ENCODE measurements at places on chromosomes 13 and 19.

GRCh38 chr13:26075498-26075897 lies 23.7 kb upstream of the SHISA2 start:
- DNase-seq: no peak

DNA sequence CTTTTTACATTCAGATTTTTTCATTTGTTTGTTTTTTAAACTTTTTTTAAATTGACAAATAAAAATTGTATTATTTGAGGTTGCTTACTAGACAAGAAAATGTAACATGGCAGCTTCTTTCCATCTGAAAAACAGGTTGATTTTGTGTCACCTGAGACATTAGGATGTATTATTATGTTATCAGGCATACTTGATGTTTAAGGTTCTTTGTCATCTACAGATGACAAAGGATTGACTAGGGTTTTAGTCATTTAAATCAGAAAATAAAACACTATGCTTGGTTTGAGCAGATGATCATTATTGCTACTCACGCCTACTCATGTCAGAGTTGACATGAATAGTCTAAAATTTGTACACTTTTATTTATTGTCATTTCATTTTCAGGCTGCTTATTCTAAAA lies 1494.5 kb downstream of the SLITRK5 start:
- no peak for DNase-seq

DNA sequence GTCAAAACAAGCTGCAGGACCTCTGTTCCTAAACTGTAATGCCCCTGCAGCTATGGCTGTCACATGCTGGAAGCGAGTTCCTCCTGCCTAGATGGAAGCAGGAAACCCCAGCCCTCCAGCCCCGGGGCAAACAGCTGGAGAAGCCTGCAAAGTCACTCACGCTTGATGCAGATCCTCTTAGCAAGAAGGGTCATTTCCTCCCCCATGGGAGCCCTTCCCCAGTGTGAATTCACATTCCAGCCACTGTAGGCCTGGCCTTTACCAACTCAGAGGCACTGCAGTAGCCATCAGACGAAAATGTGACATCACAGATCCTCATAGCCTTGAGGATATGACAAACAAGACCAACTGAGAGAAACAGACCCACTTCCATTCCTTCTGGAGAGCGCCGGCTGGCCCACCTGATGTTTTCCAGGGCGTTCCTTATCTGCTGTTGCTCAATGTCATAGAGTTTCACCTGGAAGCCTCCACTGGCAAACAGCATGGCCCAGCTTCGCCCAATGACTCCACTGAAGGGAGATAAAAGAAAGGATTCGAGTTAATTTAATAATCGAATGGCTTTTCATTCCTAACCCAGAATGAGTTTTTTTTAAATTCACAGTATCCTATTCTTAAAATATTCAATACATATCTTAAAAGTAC lies 13.5 kb downstream of the CRYL1 start:
- no peak for DNase-seq

DNA sequence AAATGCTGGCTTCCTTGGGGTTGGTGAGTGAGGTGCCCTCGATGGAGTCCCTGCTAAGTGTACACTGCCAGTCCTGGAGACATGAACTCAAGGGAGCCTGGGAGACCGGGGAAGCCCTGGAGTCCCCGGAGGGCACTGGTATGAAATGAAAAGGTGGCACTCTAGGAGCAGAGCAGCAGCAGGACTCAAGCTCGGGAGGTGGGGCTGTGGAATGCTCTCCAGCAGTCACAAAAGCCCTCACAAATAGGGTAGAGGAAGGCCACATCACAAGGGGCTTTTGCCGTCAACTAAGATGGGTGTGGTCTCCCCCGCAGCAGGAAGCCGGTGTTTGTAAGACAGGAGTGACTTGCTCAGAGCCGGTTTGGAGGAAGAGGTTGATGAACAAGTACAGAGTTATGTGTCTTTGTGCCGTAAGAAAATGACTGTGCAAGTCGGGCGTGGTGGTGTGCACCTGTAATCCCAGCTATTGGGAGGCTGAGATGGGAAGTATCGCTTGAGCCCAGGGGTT lies 19.3 kb downstream of the CCNE1 start:
- DNase-seq: no peak

DNA sequence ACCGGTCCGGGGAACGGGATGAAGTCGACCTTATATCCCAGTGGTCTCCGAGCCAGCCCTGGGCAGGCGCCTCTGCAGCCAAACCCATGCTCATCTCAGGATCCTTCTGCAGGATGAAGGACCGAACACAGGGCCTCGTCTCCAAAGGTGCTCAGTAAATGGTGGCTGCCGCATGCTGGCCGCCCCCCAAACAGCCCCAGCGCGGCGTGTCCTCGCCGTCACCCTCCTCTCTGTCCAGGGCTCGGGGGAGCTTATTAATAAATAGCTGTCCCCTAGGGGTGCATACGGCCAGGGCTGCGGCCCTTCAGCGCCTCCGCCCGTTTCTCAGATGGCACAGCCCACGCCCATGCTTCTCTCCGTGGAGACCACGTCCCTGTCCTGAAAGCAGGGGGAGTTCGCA lies 32.6 kb upstream of the SPACA7 start:
- DNase-seq: no peak

GRCh38 chr19:12767150-12767549 lies 8.2 kb downstream of the HOOK2 start:
- DNase-seq: no peak

- no peak for DNase-seq
These were observed 95.9 kb upstream of the RAP2A start for GRCh38 chr13:97337985-97338499.

DNA sequence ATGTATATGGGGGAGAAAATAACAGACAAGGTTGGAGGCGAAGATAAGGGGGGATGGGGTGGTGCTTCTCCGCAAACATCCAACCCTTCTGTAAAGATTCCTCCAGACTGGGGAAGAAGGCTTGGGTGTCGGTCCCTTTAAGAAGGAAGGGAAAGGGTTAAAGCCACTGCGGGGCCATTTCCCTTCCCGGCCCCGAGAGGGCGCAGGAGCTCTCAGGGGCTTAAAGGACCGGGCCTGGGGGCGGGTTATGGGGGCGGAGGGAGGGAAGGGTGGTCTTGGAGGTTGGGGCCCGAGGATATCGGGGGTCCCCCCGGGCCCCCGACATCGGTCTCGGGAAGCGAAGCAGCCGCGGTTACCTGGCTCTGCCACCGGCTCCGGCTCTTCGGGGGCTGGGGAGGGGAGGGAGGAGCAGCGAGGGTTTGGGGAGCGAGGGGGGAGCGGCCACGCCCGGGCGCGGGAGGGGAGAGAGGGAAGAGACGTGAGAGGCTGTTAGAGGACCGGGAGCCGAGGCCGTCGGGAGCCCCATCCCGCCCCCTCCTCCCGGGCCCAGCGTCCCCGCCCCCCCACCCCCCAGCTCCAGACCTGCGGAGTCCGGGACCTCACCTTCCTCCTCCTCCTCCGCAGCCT lies 2.8 kb downstream of the TNNT1 start:
- no peak for DNase-seq

GRCh38 chr13:45775401-45775963 lies 73.4 kb downstream of the CBY2 start:
- DNase-seq: no peak

DNA sequence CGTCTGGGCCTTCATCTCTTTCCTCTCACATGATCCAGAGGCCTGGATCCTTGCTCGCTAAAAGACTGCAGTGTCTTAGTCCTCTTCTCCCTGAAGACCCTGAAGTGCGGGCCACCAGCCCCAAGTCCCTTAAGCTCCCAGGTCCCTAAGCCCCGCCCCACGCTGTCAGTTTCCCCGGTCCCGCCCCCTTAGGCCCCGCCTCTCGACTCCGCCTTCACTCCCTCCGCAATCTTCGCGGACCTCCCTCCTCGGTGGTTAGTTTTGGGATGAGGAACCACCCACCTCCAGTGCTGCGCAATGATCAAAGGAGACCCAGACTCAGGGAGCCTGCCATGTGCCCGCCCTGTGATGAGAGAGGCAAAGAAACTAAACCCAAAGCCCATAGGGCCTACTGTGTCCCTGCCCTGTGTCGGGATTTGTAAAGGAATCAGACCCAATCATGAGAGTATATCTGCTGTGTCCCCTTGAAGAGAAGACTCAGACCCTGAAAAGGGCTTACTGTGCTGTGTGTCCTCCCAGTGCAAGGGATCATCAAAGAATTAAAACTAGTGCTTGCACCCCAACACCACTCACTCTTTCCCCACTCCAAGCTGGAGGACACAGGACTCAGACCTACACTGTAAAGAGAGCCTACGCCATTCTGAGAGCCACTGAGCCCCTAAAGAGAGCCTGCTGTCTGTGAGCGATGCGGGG lies 3.0 kb upstream of the COX6B1 start:
- peak; percentile 82 for DNase-seq

DNA sequence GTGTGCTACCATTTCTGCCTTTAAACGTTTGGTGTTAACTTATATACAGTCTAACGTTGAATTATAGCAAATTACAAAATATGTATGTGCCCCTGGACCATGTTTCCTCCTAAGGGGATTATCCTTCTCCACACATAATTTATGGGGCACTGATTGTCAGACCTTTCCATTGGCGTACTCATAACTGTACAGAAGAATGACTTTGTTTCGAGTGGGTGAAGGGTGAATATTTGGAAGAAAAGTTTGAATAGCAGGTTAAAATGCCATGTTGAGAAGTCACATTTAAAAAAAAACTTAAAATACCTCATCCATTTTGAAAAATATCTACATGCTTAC lies 58.8 kb downstream of the SLC10A2 start:
- DNase-seq: no peak

GRCh38 chr13:60363288-60363687 lies 33.7 kb upstream of the TDRD3 start:
- no peak for DNase-seq

- DNase-seq: no peak
These were observed 4.2 kb downstream of the PGPEP1 start for GRCh38 chr19:18344582-18344950.

DNA sequence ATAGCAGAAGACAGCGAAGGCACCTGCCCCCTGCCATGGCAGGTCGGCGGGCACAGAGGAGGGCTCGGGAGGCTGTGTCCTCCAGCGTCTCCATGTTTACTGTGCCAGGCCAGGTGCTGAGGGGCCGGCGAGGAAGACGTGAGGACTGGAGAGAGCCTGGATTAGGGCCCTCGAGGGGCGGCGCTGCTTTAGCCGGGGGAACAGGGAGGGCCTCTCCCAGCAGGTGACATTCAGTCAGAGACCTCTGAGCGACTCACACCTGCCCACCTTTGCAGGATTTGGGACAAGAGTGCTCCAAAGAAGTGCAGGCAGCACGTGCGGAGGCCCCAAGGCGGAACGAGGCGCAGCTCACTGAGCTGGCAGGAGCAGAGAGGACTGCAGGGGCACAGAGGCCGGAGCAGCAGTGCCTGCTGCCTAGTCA lies 17.6 kb downstream of the KDM4B start:
- DNase-seq: no peak

- DNase-seq: no peak
These were observed 14.8 kb upstream of the MTUS2 start for GRCh38 chr13:28805193-28805819.

DNA sequence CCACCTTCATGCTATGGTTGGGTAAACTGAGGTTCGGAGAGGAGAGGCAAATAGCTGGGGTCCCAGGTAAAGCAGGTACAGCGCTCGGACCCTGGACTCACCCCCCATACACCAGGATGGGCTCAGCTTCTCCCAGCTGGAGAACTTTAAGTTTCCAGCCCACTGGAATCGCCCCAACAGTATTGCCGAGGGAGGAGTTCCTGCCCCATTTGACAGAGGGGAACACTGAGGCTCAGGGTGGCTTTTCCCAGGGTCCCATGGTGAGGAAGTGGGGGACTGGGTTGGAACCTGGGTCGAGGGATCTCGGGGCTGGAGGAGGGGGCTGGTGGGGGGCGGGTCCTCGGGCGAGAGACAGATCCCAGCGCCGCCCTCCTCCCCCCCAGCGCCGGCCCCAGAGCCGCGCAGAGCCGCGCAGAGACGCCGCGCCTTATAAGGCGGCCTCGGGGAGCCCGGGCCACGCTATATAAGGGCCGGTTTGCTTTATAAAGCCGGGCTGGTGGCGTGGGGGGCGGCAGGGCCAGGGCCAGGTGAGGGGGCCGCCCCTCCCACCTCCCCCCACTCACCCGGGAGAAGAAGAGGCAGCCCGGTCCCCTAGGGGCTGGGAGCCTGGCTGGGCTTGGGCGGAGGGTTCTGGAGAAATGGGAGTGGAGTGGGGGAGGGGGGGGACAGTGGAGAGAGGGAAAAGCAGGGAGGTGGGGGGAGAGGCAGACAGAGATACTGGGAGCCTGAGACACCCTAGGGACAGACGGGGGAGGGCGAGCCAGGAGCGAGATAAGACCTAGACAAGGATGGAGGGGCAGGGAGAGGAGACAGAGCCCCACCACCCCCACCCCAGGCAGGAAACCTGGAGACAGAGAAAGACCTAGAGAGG lies 1.1 kb downstream of the CNN1 start:
- no peak for DNase-seq

DNA sequence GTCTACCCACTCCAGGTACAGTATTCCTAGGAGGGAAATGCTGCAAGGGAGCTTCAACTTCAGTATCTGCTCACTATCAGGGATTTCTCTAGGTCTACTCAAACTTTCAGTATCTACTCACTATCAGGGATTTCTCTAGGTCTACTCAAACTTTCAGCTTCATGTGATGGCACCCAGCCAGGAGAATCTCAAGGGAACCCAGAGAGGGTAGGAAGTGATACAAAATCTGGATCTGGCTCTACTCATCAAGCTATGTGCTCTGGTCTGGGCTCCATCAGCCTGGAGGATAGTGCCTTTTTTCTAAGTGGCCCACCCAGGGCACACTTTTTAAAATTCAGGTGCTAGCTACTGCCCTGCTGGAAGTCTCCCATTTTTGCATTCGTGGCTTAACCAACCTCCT lies 52.3 kb upstream of the FNDC3A start:
- no peak for DNase-seq

DNA sequence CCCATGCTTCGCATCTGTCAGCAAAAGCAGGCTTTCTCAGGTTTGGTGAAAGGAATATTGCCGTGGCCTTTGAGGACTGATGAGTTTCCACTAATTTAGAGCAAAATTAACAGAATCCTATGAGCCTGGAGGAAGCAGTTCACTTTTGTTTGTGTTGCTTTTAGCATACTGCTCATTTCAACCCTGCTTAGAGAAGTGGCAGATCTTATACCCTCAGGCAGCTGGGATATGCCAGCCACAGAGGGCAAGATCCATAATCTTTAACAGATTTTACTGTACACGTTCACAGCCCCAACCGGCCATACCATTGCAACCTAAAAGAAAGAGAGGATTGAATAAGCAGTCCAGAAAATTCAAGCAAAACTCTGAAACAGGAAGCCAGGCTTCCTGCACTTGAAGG lies 60.5 kb downstream of the COL4A2 start:
- no peak for DNase-seq

DNA sequence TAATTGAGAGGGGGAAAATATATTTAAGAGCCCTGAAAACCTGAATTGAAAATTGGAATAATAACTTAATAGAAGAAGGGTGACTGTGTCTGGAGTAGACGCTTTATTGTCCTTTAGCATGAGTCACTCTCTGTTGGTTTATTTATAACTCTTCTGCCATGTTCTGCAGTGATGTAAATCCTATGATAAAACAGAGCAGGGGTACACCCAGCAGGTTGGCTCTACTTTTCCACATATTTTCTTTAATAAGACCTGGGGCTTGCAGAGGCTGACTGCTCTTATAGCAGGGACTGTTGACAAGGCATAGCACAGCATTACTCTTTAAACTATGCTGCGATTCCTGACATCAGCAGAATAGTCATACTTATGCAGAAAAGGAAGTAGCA lies 389.9 kb upstream of the PCDH9 start:
- no peak for DNase-seq

GRCh38 chr19:33296488-33296971 lies 5.8 kb downstream of the CEBPA start:
- DNase-seq: peak; percentile 77

All from left hindlimb (tissue), 1 donor.